ENCODE measurements at places on chromosomes 16 and 17.

DNA sequence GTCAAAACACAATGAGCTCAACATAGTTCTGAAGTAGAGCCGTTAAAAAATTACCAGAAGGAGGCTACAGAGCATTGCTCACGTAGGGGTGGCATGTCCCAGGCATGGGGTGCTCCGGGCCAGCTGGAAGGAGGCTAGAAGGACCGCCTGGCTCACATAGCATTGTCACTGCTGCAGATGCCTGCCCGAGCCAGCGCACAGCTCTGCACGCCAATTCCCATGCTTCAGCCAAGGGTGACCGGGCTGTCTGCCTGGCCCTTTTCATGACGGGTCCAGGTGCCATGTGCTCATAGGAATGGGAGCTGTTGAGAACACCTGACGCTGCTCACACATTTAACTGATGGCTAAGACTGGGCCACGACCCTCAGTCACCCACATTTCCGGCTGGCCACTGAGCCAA lies 228.9 kb upstream of the FOXF1 start:
- no peak for DNase-seq

DNA sequence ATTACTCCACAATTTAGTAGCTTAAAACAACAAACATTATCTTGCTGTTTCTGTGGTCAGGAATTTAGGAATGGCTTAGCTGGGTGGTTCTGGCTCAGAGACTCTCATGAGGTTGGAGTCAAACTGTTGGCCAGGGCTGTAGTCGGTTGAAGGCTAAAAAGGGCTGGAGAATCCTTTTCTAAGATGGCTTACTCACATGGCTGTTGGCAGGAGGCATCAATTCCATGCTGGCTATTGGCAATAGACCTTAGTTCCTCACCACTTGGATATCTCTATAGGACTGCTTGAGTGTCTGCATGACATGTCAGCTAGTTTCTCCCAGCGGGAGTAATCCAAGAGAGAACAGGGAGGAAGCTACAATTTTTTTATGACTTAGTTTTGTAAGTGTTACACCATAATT lies 6.6 kb upstream of the EFCAB13 start:
- DNase-seq, result no peak

- peak; percentile 65 for DNase-seq
Measured at GRCh38 chr16:74709441-74709877, 8.8 kb upstream of the MLKL start.

- peak; percentile 15 for DNase-seq
Measured at GRCh38 chr16:12573730-12574383, 229.8 kb downstream of the CPPED1 start.

GRCh38 chr16:3954411-3954921 lies 74.0 kb upstream of the CREBBP start:
- peak; percentile 68 for DNase-seq

GRCh38 chr16:9184354-9184690 lies 92.9 kb downstream of the HAPSTR1 start:
- DNase-seq, result no peak

- DNase-seq, result no peak
Measured at GRCh38 chr17:45639297-45639849, 144.7 kb upstream of the CRHR1 start.

GRCh38 chr17:57612202-57613071 lies 132.7 kb downstream of the CCDC182 start:
- no peak for DNase-seq

- DNase-seq, result no peak
Measured at GRCh38 chr16:66525396-66526180, 24.3 kb downstream of the TK2 start.

DNA sequence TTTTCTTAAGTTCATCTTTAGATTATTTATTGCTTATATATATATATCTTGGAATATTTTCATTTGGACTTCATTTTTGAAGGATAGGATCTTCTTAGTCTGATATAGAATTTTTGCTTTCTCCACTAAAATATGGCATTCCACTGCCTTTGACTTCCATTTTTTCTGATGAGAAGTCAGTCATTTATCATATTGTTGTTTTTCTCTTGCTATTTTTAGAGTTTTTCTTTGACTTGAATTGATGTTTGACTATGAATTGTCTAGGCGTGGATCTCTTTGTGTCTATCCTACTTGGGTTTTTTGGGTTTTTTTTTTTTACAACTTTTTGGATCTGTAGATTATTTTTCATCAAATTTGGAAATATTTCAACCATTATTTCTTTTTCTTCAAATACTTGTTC lies 67.7 kb downstream of the NLK start:
- no peak for DNase-seq

GRCh38 chr16:7090628-7091115 lies 242.0 kb upstream of the RBFOX1 start:
- DNase-seq, result no peak

DNA sequence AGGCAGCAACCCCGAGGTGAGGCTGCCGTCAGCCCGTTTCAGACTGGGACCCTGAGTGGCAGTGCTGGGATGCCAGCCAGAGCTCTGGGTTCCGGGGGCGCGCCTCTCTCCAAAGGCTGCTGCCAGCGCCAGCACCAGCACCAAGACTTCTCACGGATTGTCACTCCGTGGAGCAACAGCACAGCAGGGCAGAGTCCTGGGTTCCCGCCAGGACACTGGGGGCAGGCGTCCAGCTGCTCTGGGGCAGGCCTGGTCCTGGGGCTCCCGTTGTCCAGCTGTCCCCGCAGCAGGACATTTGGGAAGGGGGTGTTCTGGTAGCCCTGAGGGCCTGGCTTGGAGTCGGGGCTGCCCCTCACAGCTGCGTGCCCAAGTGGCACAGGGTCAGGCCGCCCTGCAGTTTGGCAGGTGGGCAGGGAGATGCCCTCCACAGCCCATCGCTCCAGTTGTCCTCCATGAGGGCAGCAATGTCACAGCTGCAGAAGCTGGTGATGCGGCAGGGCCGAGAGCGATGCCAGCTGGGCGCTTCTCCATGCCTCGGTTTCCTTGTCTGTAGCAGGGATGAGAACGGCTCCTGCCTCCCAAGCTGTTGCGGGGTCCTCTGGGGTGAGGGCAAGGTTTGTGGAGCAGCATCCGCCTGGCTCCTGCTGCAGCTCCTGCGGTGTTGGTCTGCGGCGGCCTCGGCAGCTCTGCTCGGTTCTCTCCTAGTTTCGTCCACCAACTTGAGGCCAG lies 137.3 kb upstream of the CIBAR2 start:
- no peak for DNase-seq

DNA sequence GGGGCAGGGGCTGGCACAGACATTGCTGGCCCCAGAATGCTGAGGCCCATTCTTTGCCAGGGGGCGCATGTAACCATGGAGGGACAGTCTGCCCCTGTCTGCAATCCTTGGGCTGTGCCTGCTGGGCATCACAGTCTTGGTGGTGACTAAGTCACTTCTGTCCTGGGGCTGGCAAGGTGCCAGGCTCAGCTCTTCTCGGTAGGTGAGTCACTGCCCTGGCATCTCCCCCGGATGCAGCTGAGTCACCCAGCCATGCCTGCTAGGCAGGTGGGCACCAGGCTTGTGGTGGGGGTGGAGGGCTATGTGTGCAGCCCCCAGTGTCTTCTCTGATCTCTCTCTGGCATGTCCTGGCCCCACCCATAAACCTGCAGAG lies 5.6 kb downstream of the RARA start:
- peak; percentile 94 for DNase-seq

DNA sequence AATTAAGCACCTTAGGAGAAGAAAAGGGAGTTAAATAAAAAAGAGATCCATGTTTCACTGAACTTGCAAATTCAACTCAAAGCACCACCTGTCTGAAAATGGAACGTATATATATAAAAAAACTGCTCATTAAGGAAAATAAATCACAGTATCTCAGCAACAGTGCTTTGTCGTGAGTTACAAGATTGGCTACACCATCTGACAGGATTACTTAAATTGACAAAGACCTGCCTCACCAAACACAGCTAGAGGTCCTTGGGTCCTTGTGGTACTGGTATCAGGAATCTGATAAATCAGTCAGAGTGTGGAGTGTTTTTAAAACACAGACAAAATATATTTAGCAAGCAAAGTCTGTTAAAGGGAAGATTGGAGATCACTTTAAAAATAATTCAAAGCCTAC lies 63.9 kb downstream of the KANSL1 start:
- DNase-seq, result no peak

DNA sequence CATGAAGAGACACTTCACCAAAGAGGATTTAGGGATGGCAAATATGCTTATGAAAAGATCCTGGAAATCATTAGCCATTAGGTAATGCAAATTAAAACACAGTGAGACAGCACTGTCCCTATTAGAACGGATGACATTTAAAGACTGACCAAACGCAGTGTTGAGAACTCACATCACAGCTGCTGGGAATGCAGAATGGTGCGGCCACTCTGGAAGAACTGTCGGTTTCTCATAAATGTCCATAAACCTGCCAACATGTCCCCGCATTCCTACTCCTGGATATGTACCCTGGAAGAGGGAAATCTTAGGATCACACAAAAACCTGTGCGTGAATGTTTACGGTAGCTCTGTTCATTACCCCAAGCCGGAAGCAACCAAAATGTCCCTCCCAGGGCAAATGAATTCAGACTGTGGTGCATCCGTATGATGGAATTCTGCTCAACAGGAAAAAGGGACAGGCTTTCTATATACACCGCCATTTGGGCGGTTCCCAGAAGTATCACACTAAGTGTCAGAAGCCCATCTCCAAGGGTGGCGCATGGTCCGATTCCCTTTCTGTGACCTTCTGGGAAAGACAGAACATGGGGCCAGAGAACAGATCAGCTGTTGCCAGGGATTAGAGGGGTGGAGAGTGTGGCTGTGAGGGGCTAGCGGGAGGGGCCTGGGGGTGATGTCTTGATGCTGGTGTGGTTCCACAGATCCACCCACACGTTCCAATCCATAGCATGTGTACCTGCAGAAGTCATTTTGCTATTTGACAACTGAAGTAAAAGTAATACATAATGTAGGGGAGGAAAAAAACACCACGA lies 197.2 kb upstream of the CHMP6 start:
- no peak for DNase-seq

DNA sequence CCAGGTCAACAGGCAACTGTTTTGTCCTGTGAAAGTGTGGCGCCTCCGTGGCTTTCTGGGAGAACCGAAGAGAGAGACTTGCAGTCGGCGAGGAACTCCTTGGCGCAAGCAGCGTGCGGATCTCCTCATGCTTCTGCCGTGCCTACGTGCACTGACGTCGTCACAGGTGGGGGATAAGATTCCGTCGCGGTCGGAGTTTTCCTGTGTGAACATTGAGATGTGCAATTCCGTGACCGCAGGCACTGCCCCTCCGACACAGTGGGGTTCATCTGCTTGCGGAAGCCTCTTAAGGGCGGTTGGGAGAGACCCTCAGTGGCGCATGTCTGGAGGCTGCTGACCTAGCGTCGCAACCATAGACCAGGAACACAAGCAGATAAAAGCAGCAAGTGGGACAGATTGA lies 212.3 kb upstream of the CHMP6 start:
- no peak for DNase-seq

- no peak for DNase-seq
Measured at GRCh38 chr16:84616515-84616914, 1.4 kb downstream of the COTL1 start.

- DNase-seq, result no peak
Measured at GRCh38 chr17:59405944-59406705, 74.7 kb downstream of the YPEL2 start.

DNA sequence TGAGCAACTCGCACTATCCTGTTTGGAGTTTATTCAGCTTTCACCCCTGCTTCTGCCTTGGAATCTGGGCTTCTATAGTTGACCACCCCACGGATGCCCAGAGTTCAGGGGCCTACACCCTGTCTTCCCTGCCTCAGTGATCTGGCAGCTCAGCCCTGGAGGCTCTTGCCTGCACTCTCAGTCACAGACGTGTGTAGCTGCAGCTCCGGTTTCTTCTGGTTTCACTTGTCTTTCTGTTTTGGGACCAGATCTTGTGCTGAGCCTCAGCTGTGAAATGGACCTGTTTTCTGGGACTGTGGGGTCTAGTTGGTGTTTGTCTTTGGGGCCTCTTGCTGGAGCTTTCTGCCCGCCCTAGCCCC lies 5.8 kb downstream of the GPT2 start:
- no peak for DNase-seq

DNA sequence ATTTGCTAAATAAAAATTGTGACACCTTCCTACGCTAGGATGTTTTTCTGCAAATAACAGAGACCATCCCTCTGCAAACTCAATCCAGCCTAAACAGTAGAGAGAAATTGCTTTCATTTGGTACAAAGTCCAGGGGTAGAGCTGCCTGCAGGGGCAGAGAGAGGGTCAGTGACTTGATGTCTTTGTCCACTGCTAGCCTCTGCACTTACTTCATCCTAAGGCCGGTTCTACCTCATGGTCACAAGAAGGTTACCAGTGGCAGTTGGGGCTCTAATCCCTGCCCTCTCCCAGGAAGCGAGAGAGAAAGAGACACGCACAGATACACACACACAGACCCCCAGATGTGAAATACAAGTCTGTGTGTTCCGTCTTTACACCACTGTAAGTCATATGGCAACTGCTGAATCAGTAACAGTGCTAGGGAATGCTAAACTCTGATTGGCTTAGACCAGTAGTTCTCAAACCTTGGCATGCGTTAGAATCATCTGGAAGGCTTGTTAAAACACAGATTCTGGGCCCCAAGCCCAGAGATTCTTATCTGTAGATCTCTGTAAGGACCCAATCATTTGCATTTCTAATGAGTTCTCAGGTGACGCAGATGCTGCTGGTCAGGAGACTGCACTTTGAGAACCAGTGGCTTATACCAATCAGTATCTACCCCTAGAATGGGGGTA lies 13.1 kb upstream of the LPCAT2 start:
- DNase-seq, result no peak

DNA sequence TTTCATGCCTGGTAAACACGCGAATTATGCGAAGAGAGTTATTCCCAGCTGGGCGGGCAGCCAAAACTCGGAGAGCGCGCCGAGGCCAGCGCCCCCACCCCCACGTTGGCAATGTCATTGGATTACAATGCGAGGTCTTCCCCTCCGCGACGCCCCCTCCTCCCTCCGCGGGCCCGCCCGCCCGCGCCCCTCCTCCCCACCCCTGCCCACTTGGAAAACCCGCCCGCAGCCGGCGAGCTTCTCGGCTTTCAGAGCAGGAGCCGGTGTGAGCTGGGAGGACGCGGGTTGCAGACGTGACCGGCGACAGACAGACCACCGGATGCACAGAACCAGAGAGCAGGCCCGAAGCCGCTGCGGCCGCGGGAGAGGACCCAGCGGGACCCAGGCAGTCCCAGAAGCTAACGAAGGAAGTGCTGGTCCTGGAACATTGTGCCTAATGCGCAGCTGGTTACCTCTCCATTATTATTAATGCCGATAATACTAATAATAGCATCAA lies 4.0 kb downstream of the NOG start:
- DNase-seq, result no peak

DNA sequence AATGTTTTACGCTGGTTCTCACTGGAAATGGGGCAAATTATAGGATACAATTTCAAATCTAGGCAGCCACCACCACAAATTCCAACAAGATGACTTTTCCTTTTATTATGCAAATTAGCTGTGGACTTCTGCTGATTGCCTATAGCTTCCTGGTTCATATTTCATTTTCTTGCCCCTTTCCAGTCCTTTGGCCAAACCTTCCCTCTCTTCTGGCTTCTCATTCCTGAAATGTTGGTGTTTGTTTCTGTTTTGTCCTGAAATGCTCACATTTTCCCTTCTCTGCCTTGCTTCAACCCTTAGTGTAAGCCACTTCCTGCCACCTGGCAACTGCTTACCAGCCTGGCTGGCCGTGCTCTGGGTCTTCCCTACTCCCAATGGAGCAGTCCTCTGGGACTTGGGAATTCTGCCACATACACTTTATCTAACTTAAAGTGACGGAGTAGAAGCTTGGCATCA lies 14.0 kb downstream of the PRSS54 start:
- no peak for DNase-seq

- DNase-seq, result no peak
Measured at GRCh38 chr16:87235810-87236515, 81.2 kb downstream of the C16orf95 start.

All from kidney glomerular epithelial cell (primary cell).